ENCODE measurements at places on chromosomes 3 and 15.

DNA sequence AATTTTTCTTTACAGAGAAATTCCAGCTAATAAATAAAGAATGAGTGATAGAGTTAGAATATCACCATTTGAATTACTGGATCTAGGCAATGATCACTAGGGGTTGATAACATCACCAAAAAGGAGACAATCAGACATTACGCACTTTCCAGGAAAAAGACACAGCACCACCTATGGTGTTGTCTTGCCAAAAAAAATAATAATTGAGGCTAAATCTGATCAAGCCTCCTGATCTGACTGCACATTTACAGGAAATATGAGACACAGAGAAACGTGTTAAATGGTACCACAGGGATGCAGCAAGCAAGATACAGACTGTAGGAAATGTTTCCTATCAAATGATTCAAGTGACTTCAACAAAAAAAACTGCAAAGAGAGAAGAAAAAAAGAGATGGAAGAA, 92.8 kb downstream of the EOMES start:
- no peak for DNase-seq

- no peak for DNase-seq
These were observed 9.6 kb upstream of the CYP11A1 start for GRCh38 chr15:74376825-74377581.

DNA sequence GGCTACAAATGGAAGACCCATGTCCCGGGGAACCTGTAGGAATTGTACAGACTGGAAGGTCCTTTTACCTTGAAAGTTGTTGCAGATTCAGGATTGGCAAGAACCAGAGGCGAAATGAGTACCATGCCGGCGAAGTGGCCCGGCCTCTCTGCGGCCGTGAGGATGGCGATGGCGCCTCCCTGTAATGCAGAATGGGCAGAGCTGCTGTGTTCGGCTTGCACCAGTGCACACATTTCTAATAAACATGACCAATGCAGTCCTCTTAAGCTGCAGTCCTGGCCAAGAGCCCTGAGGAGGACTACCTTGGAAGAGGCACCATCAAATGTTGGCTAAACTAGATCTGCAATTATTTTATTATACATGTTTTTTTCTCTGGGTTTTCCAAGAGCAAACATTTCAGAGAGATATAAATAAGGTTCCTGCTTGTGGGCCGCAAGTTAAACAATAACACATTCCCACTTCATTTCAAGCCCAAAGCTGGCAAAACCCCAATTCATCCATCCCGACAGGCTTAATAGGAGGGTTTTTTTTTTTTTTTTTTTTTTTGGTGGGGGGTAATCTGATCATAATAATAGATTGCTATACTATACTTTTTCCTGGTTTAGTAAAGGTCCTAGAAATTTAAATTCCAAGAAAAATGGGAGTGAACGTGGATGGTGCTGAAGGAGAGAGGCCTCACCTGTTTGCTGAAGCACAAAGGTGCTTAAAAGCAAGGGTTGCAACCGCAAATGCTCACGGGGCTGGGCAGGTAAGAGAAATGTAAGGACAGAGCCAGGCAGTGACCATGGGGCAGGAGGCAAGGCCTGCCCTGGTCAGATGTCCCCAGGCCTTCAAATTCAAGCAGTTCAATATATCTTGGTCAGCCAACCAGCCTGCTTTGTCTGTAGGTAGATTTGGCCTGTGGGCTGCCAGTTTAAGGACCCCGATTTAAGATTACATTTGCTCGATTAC, 48.5 kb downstream of the ABTB1 start:
- no peak for DNase-seq

DNA sequence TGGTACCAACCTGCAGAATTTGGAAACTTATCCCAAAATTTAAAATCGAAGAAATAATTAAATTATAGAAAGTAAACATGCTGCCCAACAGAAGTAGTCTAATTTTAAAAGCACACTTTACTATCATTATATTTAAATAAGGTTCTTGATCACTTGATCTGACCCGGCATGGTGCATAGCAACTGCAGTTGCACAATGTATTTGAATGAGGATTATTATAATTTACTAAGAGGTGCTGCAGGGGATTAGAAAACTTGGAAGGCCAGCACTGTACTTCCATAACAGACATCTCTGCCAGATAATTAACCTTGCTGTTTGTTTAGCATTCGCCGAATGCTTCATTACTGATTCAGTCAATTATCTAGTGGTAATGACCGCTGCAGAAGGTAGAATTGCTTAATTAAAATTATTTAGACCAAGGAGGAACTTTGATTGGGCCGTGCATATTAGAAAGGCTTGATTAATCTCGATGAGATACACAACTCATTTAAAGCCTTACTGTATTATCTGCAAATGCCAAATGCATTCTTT, 971.6 kb downstream of the ZPLD1 start:
- peak; percentile 21 for DNase-seq

DNA sequence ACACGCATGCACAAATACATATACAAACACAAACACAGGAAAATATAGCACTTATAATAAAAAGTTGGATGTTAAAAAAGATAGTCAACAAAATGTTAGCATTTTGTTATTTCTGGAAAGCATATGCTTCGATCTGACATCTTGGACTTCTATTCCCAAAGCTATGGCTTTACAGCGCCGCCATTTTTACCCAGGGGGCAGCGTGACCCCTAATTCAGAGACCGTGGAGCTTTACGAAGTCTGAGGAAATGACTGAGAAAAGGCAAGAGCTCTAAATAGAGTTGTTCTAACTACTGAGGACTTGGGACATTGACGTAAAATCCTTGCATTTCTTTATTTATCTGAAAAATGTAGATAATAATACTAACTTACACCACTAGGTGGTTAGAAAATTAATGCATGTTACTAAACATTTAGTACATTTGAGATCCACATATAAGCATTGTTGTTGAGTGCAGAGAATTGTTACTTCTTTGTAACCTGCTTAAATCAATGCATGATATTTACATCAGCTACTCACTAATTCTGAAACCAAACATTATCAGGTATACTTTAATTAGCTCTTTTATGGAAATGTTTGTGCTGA, 155.4 kb downstream of the TP63 start:
- DNase-seq: no peak

GRCh38 chr3:129530821-129531220, 2.4 kb downstream of the RHO start:
- no peak for DNase-seq

- peak; percentile 78 for DNase-seq
These were observed 26.3 kb downstream of the GABRR3 start for GRCh38 chr3:98008855-98009254.

- peak; percentile 82 for DNase-seq
These were observed 553.7 kb upstream of the LMCD1 start for GRCh38 chr3:7947930-7948329.

GRCh38 chr15:40340038-40340739, 550 bp downstream of the CCDC9B start:
- DNase-seq: peak; percentile 76

DNA sequence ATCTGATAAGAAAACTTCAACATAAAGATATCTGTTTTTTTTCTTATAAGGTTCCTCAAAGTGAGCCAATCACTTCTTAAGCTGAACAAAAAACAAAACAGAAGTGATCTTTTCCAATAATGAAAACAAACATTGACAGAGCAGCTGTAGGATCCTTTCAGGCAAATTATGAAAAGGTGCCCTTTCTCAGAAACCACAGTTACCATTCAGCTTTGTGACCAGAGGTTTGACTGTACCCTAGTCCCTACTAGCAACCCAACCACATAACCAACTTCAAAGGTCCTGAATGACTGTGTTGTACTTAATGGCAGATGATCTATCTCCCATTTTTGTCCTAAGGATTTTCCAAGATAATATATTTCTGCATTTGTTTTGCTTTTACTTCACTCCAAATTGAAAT, 39.4 kb upstream of the CCR2 start:
- no peak for DNase-seq

GRCh38 chr3:71454512-71455403, 128.8 kb downstream of the FOXP1 start:
- no peak for DNase-seq

GRCh38 chr15:70920981-70921696, 28.5 kb downstream of the LRRC49 start:
- no peak for DNase-seq

GRCh38 chr3:193795062-193795690, 202.2 kb downstream of the OPA1 start:
- no peak for DNase-seq

DNA sequence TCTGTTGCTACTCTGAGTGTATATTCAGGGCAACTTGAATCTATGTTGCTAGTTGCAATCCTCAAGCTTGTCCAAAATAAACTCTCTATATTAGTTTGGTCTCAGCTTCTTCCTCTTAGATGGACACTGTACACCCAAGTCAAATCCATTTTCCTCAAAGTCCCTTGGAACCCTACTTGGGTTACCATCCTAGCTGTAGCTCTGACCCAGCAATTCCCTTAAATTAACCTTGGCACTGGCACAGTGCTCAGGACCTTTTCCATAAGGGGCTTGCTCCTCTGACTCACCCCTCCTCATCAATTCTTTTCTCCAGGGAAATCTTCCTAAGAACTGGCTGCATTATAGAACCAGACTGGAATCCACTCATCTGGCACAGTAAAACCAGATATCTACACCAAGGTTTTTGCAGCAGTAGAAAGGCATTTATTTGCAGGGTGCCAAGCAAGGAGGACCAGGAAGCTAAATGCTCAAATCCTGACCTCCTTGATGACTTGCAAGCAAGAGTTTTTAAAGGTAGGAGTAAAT, 44.9 kb upstream of the B3GALNT1 start:
- DNase-seq: no peak

- DNase-seq: no peak
These were observed 71.3 kb downstream of the SPRED1 start for GRCh38 chr15:38323895-38324294.

DNA sequence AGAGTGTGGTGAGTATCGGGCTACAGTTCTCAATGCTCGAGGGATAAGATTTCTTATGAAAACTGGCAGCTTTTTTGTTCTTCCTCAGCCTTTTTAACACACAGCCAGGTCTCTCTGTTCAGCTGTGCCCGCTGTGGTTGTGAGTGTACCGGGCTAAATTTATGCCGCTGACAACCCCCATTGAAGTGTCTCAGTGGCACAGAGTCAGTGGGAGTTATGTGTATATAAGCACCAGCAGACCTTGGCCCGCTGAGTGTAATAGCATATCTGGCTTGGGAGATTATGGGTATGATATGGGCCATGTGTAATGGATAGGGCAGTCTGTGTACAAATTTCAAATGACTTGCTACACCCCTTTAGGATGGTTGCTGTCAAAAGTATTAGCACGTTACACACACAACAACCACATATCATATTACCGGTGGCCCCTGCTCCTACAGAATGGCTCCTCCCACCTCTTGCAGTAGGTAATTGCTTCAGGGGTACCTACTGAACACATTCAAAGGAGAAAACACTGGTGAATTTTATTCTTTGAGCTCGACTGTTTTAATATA, 26.9 kb upstream of the NR2F2 start:
- DNase-seq: no peak

GRCh38 chr3:173793963-173794362, 396.4 kb downstream of the NLGN1 start:
- DNase-seq: no peak

DNA sequence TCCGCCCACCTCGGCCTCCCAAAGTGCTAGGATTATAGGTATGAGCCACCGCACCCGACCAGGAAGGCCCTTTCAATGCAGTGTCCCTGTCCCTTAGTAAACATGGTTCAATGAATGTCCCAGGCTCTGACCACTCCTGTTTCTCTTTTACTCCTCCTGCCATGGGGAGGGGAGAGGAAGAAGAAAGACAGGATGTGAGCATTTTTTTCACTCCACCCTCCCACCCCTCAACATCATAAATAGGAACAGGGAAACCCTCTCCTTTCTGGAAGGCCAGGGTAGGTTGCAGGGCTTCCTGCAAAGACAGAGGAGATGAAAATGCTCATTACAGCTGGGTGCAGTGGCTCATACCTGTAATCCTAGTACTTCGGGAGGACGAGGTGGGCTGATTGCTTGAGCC, 7.5 kb upstream of the TATDN2 start:
- DNase-seq: no peak

GRCh38 chr3:170865209-170866094, 4.5 kb downstream of the RPL22L1 start:
- DNase-seq: no peak

GRCh38 chr15:78716651-78717050, 75.6 kb upstream of the CHRNB4 start:
- DNase-seq: no peak

DNA sequence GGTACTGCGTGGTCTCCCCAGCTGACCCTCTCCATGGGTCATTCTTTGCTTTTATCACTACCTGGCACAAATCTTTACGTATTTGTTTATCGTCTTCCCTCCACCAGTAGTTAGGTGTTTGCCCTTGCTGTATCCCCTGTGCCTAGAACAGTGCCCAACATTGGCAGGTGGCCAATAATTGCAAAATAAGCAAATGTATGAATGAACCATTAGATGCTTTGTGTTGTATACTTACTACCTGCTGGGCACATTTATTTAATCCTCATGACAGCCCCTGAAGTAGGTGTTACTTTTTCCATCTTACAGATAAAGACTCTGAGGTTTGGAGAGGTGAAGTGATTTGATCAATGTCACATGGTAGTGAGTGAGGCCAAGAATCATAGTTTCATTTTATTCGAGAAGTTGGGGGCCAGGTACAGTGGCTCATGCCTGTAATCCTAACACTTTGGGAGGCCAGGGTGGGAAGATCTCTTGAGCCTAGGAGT, 2.0 kb upstream of the TWF2 start:
- DNase-seq: no peak

GRCh38 chr3:134344560-134344959, 29.7 kb downstream of the AMOTL2 start:
- DNase-seq: no peak

GRCh38 chr3:111861391-111861790, 2.3 kb downstream of the PHLDB2 start:
- no peak for DNase-seq

DNA sequence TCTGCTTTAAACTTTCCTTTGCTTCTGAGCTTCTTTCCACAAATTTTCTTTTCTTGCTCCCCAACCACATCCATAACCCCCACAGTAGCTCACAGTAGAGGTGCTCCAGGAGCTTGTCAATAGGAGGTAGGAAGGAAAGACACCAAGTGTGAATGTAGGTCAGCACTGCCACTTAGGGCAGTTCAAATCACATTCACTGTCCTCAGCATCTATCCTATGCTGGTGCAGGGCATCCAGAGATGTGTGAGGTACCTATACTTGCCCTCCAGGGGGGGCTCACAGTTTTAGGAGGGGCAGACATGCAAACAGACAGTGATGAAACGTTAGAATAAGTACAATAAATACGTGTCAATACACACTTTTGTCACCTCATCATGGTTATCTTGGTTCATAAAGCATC, 1.5 kb upstream of the SPSB4 start:
- DNase-seq: no peak

- DNase-seq: no peak
These were observed 98.5 kb downstream of the LARS2 start for GRCh38 chr3:45486926-45487325.

DNA sequence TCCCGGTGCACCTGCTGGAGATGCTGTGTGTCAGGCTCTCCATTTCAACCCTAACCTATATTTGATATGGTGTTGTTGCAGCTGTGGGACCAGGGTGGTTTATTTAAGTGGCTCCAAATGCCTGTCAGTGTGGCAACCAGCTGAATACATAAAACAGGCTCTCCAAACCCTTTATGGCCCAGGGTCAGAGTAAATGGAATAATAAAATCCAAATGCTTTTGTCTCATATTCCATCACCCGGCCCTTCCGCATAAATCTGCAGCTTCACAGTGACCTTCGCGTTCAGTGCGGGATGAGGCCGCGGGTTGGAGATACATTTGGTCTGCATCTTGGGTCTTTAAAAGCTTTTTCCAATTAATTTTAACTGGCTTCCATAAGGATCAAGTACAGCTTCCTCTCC, 382.1 kb upstream of the NR2F2 start:
- DNase-seq: no peak
